ENCODE measurements at places on chromosomes 16 and 17.

- no peak for DNase-seq
These were observed 342.3 kb downstream of the SNX29 start for GRCh38 chr16:12318661-12319427.

DNA sequence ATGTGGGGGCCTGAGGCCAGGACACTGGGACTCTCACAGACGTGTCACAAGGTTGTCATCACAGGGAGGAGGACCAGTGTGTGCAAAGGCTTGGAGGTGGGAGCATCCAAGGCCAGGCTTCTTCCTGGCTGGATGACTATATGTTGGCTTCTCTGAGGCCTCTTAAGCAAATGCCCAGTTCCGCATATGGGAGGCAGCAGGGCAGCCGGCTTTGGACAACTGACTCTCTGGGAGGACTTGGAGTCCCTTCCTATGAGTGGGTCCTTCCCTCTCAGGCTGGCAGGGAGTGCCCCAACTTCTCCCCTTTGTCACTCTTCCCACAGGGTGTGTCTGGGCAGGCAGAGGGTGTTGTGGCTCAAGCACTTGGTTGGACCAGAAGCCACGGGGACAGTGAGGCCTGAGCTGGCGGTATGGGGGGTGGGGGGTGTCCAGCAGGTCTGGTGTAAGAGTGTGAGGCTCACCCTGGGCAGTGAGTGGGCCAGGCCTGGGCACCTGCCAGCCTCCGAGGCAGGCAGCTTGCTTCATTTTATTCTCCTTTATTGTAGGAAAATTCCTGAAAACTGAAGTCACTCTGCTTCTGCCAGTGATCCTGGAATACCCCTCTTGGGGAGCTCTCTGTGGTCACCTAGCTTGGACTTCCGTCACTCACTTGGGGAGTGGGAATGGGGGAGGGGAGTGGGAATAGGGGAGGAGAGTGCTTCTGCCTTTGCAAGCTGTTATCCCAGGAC, 14.9 kb downstream of the ADGRG1 start:
- no peak for DNase-seq

- no peak for DNase-seq
These were observed 68.7 kb upstream of the IRX3 start for GRCh38 chr16:54355251-54355650.

- DNase-seq: no peak
These were observed 16.9 kb downstream of the PRSS27 start for GRCh38 chr16:2702871-2703745.

DNA sequence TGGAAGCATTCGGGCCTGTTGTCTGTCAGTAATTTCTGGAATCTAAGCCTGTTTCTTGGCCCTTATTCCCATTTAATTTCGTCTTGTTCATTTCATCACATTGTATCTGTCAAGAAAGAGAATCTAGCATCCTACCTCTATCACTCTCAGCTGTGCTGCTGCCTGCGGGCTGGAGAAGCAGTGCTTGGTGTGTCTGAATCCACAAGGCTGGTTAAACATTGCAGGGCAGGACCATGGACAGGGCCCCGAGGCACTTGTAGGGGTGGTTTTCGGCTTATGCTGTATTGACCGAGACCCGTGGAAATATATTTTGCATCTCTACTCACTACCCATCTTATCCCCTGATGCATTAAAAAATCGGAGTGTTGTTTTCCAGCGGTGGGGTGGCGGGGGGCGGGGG, 3.1 kb downstream of the RAB11FIP4 start:
- peak; percentile 17 for DNase-seq

- DNase-seq: no peak
These were observed 67.3 kb downstream of the MYH10 start for GRCh38 chr17:8563024-8563776.

DNA sequence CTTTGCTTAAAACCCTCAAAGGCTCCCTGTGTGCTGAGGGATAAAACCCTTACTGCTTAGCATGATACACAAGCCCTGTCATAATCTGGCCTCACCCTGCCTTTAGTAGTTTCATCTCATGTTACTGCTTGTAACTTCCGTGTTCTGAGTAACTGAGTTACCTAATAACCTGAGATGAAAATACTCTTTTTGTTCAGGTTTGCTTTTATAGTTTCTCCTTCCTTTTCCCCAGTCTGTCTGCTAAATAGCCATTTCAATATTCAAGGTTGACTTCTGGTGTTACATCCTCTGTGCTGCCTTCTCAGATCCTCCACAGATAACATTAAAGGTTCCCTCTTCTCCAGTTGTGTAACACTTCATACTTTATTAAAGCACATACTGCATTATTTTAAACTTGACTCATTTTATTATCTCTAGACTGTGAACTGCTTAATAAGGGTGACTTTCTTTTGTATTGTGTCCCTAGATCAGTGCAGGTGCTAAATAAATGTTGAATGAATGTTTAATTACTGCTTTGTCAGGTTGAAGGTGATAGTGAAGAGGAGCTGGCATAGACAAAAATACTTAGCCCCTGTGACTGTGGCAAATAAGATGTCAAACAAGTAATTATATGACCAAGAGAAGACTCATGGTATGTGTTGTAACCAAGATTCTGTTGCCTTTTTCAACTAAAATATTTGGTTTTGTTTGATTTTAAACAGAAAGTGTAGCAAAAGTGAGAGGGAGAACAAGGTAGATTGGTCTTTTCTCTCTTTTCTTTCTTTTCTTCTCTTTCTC, 47.8 kb downstream of the NFAT5 start:
- DNase-seq: no peak

GRCh38 chr16:88701581-88702370, 4.4 kb downstream of the RNF166 start:
- DNase-seq: no peak
